GOT3 (cell line): ENCODE measurements at places on chromosomes 5 and 9.

GRCh38 chr5:76714751-76715485 is 1.0 kb upstream of the F2R start:
- DNase-seq, result no peak

DNA sequence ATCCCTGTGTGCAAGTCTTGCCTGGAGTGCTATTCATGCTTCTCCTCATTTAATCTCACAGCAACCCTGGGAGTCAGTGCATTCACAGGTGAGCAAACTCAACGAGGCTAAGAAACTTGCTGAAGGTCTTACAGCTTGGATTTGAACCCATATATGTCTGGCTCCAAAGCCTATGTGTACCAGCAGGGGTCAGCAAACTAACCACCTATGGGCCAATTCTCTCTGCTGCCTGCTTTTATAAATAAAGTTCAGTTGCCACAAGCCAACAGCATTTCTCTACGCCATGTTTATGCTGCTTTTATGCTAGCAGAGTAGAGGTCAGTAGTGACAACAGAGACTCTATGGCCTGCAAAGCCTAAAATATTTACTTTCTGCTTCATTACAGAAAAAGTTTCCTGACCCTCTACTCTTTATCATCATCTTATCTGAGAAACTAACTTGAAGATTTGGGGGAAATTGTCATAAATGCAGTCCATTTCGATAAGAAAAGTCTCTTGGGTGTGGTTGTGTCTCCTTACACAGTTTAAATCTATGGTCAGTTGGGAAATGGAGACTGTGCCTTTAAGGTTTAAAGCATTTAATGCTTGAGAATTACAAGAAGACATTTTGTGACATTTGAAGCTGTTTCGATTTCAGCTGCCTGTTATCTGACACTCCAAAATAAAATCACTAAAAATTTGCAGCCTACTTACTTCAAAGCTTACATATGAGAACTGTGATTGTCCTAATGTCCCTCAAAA is 137.7 kb downstream of the PRELID2 start:
- no peak for DNase-seq

GRCh38 chr9:23746317-23746716 is 79.7 kb downstream of the ELAVL2 start:
- no peak for DNase-seq

- no peak for DNase-seq
Measured at GRCh38 chr5:138981586-138981985, 106.5 kb upstream of the LRRTM2 start.

GRCh38 chr5:177018341-177018740 is 4.2 kb upstream of the ZNF346 start:
- DNase-seq, result no peak

GRCh38 chr9:77714077-77714549 is 66.0 kb upstream of the GNA14 start:
- DNase-seq, result no peak

DNA sequence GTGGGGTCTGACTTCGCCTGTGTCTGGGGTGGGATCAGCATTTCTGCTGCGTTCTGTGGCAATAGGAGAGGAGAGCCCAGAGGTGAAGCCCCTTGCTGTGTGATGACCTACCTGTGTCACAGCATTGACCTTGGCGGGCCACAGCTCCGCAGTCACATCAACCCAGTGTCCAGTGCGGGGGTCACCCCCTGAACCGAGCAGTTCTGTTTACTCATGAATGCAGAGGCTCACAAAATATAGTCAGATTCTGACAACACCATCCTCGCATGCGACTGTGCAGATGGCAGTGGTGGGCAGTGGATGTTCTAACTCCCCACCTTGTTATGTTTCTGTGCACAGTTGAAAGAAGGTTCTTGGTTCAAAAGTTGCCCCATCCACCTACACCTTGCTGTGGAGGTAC is 100.1 kb downstream of the ADAMTS16 start:
- no peak for DNase-seq

GRCh38 chr5:1437876-1438559 is 7.2 kb downstream of the SLC6A3 start:
- DNase-seq, result no peak

GRCh38 chr9:31601666-31602065 is 782.8 kb upstream of the ACO1 start:
- DNase-seq, result no peak

- no peak for DNase-seq
Measured at GRCh38 chr9:108579757-108580439, 275.9 kb downstream of the ACTL7B start.

GRCh38 chr5:10431415-10431814 is 10.3 kb upstream of the ROPN1L start:
- no peak for DNase-seq

DNA sequence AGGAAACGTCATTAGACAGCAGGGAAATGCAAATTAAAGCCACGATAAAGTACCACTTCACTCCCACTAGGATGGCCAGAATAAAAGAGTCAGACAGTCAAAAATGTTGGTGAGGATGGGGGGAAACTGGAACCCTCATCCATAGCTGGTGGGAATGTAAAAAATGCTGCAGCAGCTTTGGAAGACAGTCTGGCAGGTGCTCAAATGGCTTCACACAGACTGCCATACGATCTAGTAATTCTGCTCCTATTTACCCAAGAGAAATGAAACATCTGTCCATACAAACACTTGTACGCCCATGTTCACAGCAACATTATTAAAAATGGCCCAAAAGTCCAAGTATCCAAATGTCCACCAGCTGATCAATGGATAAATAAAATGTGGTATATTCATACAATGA is 158.9 kb upstream of the PHYKPL start:
- DNase-seq, result no peak

GRCh38 chr5:94674490-94675382 is 56.3 kb downstream of the SLF1 start:
- DNase-seq, result no peak

DNA sequence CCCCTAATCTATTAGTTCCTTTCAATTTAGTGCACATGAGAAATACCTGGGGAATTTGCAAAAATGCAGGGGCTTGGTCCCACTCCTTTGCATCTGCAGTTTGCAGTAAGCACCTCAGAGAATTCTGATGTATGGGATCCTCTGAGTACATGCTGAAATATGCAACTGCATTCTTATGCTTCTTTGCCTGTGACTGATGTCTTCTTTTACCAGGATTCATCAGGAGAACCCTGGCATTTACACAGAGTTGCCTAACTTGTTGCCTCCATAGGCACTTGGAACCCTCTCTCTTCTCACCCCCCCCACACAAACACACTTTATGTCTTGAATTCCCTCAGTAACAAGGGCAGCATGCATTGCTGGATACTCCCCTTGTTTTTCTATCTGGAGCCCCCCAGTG is 173.1 kb downstream of the KDM4C start:
- DNase-seq, result no peak

GRCh38 chr5:2740051-2740875 is 11.2 kb downstream of the IRX2 start:
- no peak for DNase-seq

GRCh38 chr5:141915881-141916336 is 7.8 kb upstream of the DELE1 start:
- no peak for DNase-seq

DNA sequence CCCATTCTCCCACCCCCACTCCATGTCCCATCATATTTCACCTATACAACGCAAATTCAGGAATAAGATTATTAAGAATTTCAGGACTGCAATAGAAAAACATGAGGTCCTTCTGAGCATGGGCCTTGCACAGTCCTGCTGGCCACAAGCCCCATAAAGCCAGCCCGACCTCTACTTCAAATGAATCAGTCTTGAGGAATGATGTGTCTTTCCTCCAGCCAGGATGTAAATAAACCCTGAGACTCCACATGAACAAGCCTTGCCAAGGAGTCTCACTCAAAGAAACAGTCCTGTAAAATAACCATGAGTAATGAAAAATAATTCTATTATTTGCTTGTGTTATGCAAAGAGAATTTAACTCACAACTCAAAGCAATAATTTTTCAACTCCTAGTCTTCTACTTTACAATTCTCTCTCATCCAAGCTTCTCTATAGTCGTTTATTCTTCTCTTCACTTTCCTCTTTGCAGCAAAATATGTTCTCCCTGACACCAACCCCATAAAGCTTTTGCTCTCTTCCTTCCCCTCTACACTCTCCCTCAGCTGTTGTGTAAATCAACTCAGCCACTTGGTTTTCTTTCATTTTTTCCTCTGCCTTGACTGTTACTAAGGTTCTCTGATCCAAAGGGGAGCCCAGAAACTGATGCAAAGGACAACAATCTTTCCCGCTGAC is 140.1 kb upstream of the MOCS2 start:
- no peak for DNase-seq

DNA sequence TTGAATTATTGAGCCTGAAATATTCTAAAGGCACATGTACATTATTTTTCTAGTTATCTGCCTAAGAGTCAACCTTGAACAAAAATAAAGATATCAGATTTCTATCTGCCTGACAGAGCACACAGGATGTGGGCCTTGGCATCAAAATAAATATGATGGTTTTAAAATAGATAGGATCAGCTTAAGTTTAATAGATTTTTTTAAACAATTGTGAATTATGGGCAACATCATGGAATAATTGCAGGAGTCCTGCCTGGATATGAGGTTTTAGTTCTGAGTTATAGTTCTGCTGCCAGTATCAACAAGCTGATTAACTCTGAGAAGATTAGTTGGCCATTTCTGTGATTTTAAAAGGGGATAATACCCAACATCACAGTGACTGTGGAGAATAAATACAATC is 107.0 kb upstream of the PCA3 start:
- DNase-seq, result no peak

- no peak for DNase-seq
Measured at GRCh38 chr9:13648676-13649075, 369.2 kb upstream of the MPDZ start.

DNA sequence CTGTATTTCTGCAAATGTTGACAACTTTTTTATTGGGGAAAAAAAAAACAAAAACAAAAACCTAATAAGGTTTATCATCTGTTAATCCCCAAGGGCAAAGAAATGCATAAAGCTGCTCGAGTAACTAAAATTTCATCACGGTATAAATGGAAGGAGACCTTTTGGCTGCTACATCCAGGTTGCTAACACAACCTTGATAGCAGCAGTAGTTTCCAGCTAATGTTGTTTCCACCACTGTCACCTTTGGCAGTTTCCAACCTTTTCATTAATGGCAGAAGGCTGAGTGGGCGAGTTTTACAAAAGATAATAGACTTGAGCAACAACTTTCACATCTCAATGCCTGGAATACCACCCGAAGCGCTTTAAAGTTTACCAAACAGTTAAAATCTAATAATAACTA is 8.5 kb downstream of the PAIP1 start:
- DNase-seq, result no peak

GRCh38 chr5:83443534-83443933 is 28.0 kb upstream of the VCAN start:
- no peak for DNase-seq

GRCh38 chr9:90795871-90796317 is 5.7 kb upstream of the SYK start:
- no peak for DNase-seq

- no peak for DNase-seq
Measured at GRCh38 chr9:76037587-76038225, 147.2 kb downstream of the PCSK5 start.

DNA sequence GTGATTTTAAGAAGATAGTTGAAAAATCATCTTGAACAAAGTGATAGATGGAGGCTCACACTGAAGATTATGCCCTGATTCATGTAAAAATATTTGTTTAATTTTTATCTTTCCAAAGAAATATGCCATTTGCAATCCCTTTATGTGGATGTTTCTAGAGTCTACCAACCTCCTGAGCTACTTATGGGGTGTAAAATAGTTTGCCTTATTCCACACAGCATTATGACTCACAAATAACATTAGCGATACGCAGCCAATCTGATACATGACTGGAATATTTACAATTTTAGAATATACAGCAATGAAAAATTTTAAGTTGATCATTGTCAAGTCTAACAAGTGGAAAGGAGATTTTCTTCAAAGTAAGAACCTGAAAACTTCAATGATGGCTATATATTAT is 327.5 kb downstream of the EDIL3 start:
- no peak for DNase-seq

DNA sequence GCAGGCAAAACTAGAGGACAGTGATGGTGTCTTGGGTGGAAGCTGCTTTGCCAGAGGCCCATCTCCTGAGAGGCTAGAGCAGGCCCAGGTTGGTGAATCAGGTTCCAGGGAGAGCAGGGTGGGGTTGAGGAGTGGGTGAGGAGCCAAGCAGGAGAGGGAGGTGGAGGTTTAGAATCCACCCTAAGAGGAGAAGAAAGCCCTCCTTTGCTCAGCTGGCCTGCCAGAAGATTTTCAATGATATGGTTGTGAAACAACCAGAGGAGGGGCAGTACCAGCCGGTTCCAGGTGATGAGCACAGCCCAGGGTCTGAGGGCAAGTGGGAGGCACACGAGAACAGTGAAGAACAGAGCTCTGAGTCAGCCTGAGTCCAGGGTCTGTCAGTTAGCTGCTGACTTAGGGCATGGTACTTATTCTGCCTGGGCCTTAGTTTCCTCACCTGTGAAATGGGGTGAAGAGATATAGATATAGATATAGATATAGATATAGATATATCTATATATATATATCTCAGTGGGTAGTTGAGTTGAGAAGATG is 17.8 kb downstream of the PPARGC1B start:
- DNase-seq, result no peak

DNA sequence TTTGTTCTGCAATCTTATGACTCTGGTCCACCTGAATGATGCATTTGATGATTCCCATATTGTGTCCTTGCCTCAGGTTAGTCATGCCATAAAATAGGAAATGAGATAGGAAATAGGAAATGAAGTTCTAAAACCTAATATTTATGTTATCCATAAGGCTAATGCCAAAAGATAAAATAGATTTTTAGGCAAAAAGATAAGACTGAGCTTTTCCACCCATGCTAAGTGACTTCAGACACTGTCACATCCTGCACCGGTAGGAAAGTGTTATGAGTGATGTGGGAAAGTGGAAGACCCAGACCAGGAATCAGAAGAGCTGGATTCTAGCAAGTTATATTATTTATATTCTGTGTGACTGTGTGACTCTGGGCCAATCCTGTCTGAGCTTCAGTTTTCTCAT is 600.8 kb upstream of the DMAC1 start:
- DNase-seq, result no peak

GRCh38 chr5:159263569-159263905 is 447 bp downstream of the UBLCP1 start:
- DNase-seq, result no peak

GRCh38 chr5:131386124-131386523 is 122.3 kb downstream of the CDC42SE2 start:
- DNase-seq, result no peak

DNA sequence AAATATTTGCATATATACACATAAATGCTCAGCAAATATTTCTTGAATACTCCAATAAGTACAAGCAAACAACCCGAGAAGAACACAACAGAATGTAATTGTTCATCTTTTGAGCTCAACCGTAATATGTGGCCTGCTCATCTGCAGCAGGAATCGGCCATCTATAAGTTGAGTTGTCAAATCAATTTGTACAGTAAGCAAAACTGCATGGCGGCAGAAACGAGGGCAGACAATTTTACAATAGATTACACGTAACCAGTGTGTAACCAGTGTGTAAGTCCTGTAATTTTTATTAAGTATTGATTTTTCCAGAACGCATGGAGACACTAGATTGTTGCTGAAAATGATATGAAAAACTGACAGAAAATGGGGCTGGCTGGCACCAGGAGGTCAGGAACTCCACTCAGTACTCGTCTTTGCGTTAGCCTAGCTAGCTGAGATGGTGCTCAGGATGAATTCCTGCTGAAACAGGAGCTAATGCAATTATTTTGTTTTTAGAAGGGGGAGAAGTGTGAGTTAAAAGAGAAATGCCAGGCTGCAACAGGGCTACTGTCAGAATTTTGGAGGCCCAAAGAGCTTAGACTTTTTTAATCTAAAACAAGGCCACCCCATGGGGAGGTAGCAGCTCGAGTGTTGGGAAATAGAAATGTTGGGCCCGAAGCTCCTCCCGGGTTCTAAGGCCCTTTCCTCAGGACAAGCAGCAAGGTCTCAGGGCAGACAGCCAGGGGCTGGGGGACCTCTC is 682 bp downstream of the DHX29 start:
- no peak for DNase-seq
